KBM-7 (cell line): ENCODE measurements at places on chromosomes 6 and 20.
A peak's percentile ranks its signal among the peaks of the same experiment; 100 is the strongest.

DNA sequence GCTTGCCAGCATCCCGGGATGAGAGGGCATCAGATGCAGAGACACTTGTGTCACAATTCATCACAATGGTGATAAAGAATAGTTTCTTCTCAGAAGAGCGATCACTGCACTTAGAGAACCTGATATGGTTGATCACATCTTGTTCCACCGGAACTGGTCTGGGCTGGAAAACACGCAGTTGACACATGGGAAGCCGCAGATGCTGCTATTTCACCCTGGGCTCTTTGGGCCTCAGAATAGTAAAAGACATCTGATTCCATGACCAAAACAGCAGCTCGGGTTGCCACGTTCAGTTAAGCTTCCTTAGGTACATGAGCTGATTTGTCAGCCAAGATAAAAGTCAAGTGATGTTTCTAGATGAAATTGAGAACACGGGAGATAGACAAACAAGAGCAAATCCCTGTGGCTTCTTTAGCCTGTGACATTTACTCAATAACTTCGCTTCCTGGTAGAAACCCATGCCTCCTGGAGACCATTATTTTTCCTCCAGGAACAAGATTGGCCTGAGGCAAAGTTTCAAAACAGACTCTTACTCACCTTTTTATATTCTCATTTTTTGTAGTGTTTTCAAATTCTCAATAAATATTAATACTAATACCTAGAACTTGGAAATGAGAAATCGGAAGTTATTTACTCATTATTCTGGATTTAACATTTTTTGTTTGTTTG is 59.4 kb downstream of the TRMT6 start:
- DNase-seq, result no peak

DNA sequence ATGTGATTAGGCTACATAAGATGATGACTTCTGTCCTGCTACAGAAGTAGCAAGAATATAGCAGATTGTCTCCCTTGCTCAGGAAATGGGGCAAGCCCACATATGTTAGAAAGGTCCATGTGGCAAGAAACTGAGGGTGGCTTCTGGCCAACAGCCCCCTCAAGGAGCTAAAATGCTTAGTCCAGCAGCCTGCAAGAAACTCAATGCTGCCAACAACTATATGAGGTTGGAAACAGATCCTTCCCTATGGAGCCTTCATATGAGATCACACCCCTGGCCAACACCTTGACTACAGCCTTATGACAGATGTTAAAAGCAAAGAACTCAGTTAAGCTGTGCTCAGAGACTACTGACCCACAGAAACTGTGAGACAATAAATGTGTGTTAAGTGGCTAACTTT is 22.1 kb downstream of the PTPRT start:
- DNase-seq, result no peak

GRCh38 chr6:44831002-44831610 is 443.6 kb downstream of the CDC5L start:
- DNase-seq, result no peak

GRCh38 chr6:449486-450419 is 58.2 kb downstream of the IRF4 start:
- no peak for DNase-seq

DNA sequence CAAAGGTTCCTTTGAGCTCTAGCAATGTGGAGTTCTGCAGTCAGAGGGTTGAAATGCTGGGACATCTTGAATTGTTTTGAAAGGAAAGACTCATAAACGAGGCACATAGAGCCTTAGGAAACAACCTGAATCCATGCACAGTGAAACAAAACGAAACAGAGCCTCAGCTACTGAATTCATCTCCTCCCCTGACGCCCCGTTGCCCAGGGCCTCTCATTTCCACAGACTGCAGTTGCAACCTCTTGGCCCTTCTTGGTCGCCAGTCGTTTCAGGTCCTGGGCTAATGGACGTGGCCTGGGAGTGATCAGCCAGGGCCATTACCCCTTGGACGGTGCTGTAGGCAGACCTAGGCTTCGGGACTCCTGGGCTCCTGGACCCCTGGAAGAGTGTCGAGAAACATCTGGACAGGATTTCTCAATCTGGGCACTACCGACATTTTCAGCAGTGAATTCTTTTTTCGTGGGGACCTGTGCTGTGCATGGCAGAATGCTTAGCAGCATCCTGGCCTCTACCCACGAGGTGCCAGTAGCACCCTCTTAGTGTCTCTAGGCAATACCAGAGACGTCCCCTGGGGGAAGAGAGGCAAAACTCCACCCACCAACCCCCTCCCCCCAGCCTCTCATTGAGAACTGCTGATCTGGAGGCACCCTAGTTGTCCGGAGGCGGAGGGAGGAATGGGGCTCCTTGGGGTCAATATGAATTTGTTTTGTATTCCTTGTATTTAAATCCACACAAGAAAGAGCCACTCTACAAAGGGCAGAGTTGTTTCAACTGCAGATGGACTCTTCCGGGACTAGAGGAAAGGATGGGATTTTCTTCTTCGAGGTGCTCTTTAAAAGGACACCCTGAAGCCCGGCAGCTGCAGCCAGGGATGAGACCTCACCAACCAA is 50.2 kb downstream of the TMEM242 start:
- DNase-seq, result peak; percentile 16

- DNase-seq, result no peak
Measured at GRCh38 chr6:142913511-142914047, 31.4 kb downstream of the HIVEP2 start.

GRCh38 chr20:44736170-44737021 is 9.3 kb upstream of the KCNK15 start:
- DNase-seq, result peak; percentile 83

- DNase-seq, result peak; percentile 67
Measured at GRCh38 chr6:14442242-14442641, 324.7 kb downstream of the CD83 start.

- no peak for DNase-seq
Measured at GRCh38 chr6:3119040-3119723, 671 bp downstream of the BPHL start.
